ENCODE measurements at places on chromosomes 1 and 21.

DNA sequence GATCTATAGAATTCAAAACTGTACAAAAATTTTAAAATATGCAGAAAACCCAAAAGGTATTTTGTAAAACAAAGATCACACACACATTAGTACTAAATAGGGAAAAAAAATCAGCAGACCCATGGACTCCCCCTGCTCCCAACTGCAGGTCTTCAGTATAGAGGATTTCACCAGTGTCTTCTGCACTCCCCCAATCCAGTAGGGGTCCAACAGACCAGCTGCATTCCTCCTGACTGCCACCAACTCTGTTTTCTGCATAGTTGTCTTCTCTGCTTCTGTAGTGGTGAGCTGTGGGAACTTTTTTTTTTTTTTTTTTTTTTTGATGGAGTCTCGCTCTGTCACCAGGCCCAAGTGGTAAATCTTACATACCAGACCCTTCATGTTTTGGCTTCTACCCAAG lies 21.9 kb downstream of the CLCA2 start:
- no peak for DNase-seq

DNA sequence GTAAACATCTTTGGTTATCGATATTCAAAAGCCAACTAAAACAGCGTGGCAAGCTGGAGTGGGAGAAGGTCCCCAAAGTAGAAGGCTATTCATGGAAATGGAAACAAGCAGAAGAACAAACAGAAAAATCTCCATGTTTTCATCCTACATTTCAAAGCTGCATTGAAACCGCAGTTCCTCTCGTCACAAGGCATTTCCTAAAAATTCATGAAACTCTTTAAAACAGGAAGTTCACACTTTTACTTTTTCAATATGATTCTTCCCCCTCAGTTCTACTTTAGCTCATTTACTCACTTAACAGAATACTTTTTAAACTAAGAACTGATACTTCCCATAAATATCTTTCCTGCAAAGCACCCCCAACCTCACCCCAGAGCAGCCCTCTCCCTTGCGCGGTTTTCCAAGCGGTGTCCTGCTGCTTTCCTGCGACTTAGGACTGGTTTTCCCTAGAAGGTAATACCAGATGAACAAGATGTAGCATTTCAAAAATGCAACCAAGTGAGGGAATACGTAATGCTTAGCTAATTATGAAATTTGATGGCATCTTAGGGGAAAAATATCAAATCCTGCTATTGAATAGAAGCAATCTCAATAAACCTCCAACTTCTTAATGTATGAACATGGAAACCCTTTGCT lies 228.3 kb upstream of the PKN2 start:
- DNase-seq: no peak

GRCh38 chr1:223853275-223853674 lies 7.5 kb upstream of the TP53BP2 start:
- no peak for DNase-seq

DNA sequence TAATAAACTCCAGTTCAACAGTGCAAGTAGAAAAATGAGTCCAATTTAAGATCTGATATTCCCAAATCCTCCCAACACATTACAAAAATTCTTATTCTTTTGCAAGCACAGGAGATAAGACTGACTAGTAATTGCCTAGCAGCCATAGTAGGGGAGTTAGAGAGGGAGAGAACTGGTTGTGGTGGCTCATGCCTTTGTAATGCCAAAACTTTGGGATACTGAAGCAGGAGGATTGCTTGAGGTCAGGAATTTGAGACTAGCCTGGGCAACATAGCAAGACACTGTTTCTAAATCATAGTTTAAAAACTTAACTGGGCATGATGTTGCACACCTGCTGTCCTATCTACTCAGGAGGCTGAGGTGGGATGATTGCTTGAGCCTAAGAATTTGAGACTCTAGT lies 26.7 kb upstream of the PAPPA2 start:
- DNase-seq: no peak

GRCh38 chr1:27418326-27419185 lies 26.1 kb downstream of the GPR3 start:
- peak; percentile 12 for DNase-seq

DNA sequence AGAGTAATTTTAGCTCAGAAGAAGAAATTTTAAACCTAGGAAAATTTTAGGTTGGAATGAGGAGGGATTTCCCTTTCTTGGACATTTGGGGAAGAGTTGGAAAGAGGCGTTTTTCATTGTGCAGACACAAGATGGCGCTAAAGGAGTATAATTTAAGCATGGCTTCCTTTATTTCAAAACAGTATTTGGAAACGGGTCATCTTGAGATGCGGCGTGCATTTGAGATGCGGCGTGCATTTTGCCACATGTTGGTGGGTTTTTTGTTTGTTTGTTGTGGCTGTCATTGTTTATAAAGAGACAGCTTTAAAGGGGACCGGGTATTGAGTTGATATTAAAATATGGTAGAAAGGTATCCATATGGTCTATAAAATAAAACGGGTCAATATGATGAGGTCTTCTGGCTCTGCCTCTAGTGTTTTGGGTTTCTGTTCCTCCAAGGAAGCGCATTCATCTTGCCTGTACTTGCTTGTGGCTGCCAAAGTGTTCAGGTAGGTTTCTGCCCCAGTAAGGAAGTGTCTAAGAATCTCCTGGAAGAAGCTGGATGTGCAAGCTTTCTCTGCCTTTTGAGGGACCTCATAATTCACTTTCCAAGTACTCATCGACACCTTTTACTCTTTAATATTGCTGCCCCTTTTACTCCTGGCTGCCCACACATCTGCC lies 210.3 kb downstream of the SLC35F3 start:
- peak; percentile 22 for DNase-seq

DNA sequence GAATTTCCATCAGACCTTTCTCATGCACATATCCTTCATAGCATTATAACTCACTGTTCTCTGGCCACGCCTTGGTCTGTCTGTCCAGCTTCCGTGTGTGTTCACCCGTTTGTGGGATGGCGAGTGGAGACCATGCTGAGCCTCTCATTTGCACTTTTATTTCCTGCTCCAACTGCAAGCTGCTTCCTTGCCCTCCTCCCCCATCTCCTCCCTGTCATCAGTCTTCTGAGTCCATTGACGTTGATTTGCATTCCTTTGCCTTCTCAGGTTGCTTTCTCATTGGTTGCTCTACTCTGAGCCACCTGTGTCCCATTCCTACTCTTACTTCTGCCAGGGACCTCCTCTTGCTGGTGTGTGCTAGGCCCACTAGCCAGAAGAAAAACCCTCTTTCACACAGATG lies 146.4 kb downstream of the NOS1AP start:
- DNase-seq: no peak

DNA sequence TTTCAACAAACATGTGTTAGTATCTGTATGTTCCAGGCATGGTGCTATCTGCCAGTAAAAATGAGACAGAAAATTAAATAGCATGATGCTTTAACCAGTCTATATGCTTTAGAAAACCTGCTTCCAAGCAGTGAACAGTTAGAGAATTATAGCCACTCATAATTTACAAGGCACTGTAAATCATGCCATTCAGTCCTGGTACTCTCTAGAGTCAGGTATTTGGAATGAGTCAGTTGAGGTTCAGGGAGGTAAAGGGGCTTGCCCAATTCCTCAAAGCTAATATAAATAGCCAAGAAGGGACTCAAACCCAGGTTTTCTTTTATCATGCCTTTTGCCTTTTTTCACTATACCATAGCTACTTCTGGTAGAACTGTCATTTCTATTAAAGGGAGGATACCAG lies 184.4 kb downstream of the NFIA start:
- no peak for DNase-seq

DNA sequence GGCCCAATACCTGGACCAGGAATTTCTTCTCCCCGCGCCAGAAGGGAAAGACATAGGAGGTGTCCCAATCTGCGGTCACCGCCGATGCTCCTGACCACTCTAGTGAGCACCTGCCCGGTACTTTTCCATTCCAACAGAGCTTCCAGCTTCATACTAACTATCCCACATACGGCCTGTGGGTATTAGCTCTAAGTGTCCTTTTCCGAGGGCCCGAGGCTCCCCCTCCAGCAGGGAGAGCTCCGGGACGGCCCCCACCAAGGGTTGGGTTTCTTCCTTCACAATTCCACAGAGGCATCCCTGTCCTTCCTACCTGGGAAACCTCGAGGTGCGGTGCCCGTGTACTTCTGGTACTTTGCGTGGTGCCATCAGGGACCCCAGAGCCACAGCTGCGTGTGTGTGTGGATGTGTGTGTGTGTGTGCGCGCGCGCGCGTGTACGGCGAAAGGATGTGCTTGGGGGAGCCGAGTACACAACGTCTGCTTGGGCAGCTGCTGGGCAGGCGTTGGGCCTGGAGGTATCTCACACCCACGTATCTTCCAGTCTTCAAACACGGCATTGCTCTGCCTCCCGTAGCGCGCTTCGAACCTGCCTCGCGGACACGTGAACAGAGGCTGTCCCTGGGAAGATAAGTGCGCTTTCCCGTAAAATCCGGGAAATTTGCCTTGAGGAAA lies 2.4 kb upstream of the SIM2 start:
- DNase-seq: no peak

DNA sequence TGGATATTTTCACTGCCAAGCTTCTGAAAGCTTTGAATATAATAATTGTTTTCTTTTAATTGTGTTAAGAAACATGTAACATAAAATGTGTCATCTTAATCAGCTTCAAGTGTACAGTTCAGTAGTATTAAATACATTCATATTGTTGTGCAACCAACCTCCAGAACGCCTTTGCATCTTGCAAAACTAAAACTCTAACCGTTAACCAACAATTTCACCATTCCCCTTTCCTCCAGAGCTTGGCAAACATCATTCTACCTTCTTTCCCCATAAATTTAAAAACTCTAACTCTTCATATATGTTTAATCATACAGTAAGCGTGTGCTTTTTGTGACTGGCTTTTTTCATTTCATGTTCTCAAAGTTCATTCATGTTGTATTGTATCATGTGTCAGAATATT lies 2.1 kb downstream of the MNDA start:
- no peak for DNase-seq

- DNase-seq: no peak
These were observed 113.4 kb upstream of the SLC25A33 start for GRCh38 chr1:9425859-9426258.

- no peak for DNase-seq
These were observed 21.0 kb upstream of the IFFO2 start for GRCh38 chr1:18977428-18977827.

- peak; percentile 22 for DNase-seq
These were observed 2.8 kb upstream of the NUP210L start for GRCh38 chr1:154157520-154158306.

DNA sequence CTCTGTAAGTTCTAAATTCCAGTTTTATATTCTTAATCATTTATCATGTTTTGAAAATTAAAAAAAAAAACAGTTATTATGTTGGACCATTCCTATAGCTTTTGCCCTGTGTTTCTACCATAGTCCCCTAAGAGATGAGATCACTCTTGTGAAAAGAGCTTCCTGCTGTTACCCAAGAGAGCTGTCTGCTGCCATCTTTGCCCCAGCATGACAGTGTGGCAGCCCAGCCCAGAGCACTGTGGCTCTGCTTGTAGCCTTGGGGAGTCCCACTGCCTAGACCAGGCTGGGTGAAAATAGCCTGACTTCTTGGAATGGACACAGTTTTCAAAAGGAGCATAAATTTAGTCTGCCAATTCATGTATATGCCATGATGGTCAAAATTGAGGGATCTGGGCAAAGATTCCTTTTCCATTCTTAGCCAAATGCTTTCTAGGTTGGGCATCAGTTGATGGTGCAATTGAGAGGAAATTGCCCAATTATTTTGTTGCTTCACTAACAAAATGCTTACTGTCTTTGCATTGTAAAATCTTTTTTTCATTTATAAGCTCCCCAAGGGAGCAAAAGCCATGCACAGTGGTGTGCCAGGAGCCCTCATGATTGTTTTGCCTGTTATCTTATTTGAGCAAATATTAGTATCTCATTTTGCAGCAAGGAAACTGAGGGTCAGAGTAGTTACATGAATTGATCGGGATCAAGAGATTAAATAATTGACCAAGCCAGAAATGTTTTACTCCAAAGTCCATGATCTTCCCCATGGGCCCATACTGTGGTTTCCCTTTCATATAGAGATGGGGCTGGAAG lies 72.8 kb downstream of the ETS2 start:
- DNase-seq: no peak

DNA sequence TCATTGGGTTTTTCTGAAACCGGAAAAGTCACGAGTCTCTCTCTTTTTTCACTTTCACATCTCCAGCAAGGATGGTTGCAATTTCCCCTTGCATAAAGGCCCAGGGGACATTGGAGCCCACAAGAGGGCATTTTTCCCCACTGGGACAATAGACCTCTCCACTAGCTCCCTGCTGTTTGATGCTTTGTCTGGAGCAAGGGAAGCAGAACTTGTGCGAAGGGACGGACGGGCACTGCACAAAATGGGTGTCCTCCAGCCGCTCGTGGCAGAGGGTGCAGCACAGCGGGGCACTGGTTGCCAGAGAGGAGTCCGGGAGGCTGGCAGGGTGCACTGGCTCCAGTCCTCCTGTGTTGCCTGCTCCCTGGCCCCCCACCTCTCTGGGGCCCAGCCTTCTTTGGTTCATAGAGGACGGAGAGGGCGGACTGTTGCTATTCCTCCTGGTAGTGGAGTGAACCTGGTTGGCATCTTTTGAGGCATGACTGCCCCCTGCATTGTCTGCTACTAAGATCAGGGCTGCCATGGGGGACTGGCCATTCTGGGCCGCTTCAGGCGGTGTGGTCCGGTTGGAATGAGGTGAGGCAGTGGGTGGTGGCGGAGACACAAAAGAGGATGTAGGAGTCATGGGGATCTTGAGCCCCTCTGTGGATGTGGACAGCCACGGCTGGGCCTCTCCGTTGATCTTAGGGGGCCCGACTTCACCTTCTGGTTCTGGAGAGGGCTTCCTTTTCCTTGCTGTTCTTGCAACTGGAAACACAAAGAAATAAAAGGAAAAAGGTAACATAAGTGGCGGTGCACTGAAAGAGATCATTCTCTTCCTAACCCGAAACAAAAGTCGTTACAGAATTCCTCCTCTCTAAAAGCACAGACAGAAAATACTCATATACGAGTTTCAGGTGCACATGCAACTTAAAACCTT lies 2.6 kb downstream of the IRF2BP2 start:
- peak; percentile 50 for DNase-seq

- no peak for DNase-seq
These were observed 45.1 kb downstream of the CRP start for GRCh38 chr1:159669338-159669737.

- DNase-seq: peak; percentile 71
These were observed 956 bp downstream of the CPLANE2 start for GRCh38 chr1:16235944-16236510.

Measured in NCI-H2029 (cell line).